NCI-H1930 (cell line): ENCODE measurements at places on chromosomes 7 and 10.

- no peak for DNase-seq
These were observed 363.7 kb downstream of the ADRA2A start for GRCh38 chr10:111440501-111440900.

GRCh38 chr10:33414841-33415240 lies 80.4 kb upstream of the NRP1 start:
- DNase-seq: no peak

DNA sequence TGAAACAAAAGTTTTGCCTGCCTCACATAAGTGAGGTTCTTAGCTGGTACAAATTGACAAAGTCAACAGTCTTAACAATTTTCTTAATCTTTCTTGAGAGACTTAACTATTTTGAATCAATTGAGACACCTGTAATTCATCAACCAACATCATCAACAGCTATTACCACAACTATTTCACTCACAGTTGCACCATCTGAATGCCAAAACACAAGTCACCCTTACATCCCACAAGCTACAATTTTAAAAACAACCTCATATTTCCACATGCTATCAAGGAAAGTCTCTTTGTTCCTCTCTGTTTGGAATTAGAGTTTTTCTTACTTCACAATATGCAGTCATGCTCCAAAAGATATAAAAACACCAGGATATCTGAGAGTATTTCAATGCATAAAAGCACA lies 4.9 kb downstream of the SMURF1 start:
- DNase-seq: no peak

GRCh38 chr7:44222776-44223261 lies 22.0 kb downstream of the YKT6 start:
- no peak for DNase-seq

DNA sequence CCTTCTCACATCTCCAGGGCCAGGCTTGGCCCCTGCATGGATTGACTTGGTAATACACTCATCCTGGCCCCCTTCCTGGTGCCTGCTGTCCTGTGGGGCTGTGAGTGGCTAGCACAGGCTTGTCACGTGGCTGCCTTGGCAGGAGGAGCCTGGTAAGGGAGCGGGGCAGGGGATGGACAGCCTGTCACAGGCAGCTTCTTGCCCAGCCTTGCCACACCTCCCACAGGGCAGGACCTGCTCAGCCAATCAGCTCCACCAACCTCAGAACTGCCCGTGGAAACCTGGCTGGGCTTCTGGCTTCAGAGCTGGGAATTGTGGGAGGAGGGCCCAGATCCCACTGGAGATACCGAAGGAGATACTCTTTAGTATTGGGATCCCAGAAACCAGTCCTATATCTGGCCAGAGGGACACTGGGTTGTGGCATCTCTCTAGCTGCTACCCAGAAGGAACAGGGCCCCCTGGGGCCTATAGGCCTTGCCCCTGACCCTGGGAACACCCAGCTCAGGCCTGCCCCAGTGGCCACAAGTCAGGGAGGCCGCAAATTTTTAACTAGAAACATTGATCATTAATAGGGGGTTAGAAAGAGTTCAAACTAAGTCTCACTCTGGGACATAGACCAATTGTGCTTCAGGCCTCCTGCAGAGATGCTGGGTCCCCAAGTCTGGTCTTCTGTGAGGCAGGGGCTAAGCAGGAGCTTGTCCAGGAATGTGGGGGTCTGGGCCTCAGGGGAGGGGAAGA lies at the start of gene HOGA1:
Gene HOGA1, plus strand, starts transcription at position 330 of the 738 bp plus-strand sequence. Its CDS starts 315 bp downstream, at position 645.
- no peak for DNase-seq

DNA sequence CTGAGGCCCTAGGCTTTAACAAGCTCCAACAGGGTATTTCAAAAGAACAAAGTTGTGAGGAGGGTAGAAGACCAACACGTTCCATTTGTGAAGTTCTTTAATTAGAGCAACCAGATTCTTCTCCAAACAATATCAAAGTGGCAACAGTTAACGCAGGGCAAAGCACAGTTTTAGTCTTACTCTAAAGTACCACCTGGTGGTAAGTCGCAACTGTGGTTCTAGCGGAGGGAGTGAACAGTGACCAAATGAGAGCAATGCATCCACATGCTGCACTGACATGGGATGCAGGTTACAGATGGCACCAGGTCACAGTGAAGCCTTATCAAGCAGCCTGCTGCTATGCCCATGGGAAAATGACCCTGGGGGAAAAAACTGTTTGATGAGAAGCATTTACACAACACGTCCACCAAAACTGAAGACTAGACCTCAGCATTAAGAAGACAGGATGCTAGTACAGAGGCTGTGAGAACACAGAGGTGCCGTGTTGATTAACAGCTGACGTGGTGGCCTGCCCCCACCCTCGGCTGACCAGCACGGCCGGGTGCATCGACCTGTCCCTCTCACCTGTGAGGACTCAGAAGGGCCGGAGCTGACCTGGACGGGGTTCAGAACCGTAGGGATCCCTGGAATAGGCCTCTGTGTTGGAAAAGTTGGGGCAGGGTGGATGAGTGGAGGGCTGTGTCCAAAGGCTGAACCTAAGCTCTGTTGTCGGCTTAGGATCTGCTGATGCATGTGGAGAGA lies 211.2 kb downstream of the GLI3 start:
- no peak for DNase-seq

- no peak for DNase-seq
These were observed 15.8 kb downstream of the PODXL start for GRCh38 chr7:131540491-131541162.

DNA sequence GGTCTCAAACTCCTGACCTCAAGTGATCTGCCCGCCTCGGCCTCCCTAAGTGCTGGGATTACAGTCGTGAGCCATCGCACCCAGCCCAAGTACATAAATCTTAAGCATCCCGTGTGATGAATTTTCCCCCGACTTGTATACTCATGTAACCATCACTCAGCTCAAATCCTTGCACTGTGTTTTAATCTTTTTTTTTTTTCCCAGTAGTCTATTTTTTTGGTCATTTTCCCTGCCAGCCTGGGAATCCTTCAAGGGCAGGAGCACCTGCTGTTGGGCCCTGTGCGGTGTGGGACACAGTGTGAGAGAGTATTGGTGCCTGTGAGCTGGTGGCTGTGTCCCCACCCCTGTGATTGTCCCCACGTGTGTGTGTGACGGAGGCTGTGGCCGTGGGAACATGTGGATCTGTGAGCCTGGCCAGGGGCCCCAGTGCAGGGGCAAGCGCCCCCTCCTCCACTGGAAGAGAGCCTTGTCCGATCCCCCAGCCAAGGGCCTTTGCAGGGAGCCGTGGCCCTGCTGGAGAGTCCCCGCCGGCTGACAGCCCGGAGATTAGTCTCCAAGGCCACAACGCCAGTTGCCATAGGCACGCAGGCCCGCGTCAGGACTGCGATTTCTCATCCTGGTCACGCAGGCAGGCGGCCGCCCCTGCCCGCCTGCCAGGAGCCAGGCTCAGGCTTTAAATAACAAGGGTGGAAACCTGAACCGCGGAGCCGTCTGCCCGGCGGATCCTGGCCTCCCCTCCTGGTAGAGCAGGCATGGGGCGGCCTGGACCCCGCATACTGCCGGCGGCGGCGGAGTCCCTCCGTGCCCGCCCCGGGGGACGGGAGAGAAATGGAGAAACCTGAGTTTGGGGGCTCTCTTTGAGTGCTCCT lies 26.5 kb downstream of the GTF2IRD1 start:
- no peak for DNase-seq
